ENCODE measurements at places on chromosomes 2 and 18.
A peak's percentile ranks its signal among the peaks of the same experiment; 100 is the strongest.

- no peak for DNase-seq
These were observed 908.2 kb downstream of the TSN start for GRCh38 chr2:122663620-122664019.

DNA sequence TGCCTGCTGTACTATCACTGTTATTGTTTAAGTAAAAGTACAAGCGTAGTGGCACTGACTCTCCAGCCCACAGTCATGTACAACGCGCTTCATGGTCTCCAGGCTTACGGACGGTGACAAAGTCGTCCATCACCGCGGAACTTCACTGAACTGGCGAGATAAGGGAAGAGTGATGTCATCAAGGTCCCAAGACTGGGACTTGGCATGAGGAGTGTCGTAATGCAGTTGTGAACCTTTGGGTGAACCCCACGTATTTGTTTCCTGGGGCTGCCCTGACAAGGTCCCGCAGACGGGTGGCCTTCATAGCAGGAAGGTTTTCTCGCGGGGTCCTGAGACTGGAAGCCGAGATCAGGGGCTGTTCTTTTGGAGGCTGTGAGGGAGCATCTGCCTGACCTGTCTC lies 17.3 kb downstream of the NFATC1 start:
- DNase-seq = no peak

- DNase-seq = peak; percentile 33
These were observed 126.6 kb downstream of the UBE2E3 start for GRCh38 chr2:181106789-181107627.

DNA sequence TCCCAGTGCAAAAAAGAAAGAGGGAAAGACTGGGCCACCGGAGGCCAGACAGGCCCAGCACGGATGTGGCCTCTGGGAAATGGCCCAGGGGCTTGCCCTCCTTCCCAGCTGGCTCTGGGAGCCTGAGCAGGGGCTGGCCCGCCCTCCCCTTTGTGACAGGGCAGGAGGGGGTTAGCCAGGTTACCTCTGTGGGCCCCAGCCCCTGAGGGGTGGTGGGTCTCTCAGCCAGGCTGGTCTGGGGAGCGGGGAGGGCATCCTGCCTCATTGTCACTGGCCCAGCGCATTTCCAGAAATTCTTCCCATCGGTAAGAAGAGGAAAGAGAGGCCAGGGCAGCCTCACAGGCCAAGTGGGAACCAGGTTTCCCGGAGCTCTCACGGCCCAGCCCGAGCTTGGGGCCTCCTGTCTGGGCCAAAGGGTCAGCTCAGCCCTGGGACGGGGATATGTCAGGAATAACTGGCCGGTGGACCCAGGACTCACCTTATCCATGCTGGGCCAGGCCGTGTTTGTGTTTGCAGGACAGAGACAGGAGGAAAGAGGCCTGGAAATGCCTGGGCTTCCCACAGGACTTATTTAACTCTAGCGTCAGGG lies 182.2 kb downstream of the ZFP36L2 start:
- no peak for DNase-seq

DNA sequence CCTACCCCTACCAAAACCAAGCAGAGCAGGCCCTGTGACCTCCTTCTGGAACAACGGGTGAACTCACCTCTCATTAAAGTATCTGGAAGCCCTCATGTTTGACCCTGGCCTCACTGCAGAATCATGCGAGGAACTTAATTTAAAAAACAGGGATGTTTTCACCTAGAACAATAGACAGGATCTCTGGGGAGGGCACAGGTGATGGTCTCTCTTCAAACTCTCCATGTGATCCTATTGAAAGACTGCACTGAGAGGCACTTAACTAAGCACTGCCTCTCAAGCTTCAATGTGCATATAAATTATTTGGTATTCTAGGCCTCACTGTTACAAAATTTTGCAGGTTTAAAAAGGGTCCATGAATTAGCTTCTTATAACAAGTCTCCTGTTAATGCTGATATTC lies 7.5 kb downstream of the ZNF519 start:
- no peak for DNase-seq

- DNase-seq = no peak
These were observed 144.3 kb downstream of the CMPK2 start for GRCh38 chr2:6721395-6721794.

DNA sequence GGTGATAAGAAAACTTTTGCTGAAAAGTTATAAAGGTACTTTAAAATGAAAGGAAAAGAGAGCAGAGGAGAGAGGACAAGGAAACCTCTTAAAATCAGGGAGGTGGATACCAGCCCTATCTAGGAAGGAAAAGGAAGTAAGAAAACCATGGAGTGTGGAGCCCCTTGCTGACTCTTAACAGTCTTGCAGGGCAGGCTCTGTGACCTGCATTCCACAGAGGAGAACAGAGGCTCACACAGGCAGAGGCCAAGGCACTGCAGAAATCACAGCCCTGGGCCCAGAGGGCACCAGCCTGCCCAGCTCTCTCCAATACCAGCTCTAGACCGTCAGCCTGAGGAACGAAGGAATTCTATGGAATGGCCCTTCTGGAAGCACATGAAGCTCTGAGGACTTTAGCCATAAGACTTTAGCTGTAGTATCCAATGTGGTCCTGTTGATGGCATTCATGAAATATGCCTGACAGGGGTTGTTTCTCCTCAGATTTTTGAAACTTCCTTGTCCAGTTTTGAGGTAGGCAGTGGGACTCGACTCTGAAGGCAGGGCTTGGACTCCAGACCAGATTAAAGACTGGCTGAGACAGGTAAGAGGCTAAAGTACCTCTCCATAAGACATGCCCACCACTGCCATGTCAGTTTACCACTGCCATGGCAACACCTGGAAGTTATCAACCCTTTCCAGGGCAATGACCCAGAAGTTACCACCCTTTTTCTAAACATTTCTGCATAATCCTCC lies 216.3 kb downstream of the ANAPC1 start:
- DNase-seq = no peak

DNA sequence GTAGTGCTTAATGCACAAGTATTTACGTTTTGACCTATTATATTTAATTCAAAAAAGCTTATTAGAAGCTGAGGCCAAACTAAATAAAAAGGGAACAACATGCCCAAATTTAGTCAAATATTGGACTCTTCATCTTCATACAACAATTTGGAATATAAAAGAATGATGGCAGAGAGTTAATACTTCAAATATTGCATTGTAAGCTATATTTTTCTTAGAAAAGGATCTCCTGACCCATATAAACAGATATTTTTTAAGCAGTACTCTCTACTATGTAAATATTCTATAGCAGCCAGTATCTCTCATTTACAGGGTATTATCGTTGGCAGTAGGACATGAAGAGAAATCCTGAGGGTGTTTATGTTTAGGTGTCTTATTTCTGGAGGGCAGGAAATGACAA lies 531.2 kb downstream of the NYAP2 start:
- no peak for DNase-seq

- DNase-seq = no peak
These were observed 61.2 kb downstream of the WDSUB1 start for GRCh38 chr2:159225025-159226016.

GRCh38 chr2:34012715-34013302 lies 413.7 kb upstream of the FAM98A start:
- DNase-seq = peak; percentile 22

- DNase-seq = no peak
These were observed 89.0 kb upstream of the GALNT5 start for GRCh38 chr2:157168501-157168900.

DNA sequence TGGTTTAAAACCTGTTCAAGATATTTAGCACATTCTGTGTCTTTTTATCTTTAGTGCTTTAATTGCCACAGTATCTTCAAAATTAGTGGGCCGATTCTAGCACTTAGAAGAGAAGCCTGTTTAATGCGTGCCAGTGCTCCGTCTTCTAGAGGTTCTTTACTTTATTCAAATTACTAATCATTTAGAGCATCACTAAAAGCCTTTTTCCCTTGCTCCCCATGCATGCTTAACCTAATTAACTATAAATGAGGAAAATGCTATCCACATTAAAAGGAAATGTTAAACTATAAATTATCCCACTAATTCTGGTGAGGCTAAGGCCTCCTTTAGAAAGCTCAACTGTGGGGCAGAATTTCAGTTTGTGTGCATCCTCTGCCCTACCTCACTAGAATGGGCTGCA lies 31.5 kb upstream of the INSIG2 start:
- no peak for DNase-seq

- DNase-seq = no peak
These were observed 484.8 kb upstream of the NETO1 start for GRCh38 chr18:73352546-73352945.

GRCh38 chr2:208150956-208151355 lies 5.0 kb upstream of the CRYGB start:
- DNase-seq = no peak

GRCh38 chr2:166792808-166793207 lies 95.5 kb upstream of the XIRP2 start:
- DNase-seq = peak; percentile 47

DNA sequence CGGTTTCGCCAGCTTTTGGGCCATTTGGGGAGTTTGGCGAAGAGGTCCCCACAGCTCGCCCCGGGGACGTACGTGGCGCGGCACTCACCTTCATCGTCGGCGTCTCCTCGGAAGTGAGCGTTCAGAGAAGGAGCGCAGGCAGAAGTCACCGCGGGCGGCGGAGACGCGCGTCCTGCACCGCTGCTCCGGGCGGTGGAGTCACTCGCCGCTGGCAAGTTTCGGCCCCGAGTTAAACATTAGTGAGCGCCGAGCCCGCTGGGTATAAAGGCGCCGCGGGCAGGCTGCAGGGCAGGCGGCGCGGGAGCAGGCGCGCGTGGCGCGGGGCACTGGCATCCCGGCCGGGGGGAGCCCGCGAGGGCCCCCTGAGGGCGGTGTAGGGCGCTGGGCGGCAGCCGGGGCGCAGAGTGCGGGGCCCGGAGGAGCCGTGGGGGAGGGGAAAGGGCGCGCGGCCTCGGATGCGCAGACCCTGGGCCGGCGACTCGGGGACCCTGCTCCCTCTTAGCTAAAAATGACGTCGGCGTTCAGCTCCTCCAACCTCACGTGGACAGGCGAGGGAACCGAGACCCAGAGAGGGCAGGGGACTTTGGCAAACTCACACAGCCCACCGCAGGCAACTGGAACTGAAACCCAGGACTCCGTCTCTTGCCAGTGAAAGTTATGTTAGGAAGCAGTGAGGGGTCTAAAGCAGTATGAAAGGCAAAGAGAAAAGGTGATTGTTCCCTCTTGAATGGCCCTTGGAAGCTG lies at the start of gene DPP4:
TSS of gene DPP4 (minus strand) at position 328 of the 744 bp plus-strand sequence. CDS start at position 94, 234 bp downstream.
- no peak for DNase-seq

- DNase-seq = no peak
These were observed 2.9 kb upstream of the WDR7 start for GRCh38 chr18:56647951-56648893.

- DNase-seq = no peak
These were observed 13.0 kb downstream of the SH3BP4 start for GRCh38 chr2:234964631-234965461.

GRCh38 chr2:189116979-189117378 lies 62.6 kb downstream of the COL5A2 start:
- no peak for DNase-seq

- no peak for DNase-seq
These were observed 97.1 kb downstream of the MGAT5 start for GRCh38 chr2:134351016-134351415.

GRCh38 chr18:50334546-50335152 lies 40.2 kb upstream of the SKA1 start:
- DNase-seq = no peak

Data from KG1 (cell line).